Progenitor cell of endocrine pancreas (in vitro differentiated cells): ENCODE measurements at places on chromosomes 4 and X.

- no peak for DNase-seq
Observed at GRCh38 chr4:62814510-62815047, 1594.7 kb downstream of the TECRL start.

DNA sequence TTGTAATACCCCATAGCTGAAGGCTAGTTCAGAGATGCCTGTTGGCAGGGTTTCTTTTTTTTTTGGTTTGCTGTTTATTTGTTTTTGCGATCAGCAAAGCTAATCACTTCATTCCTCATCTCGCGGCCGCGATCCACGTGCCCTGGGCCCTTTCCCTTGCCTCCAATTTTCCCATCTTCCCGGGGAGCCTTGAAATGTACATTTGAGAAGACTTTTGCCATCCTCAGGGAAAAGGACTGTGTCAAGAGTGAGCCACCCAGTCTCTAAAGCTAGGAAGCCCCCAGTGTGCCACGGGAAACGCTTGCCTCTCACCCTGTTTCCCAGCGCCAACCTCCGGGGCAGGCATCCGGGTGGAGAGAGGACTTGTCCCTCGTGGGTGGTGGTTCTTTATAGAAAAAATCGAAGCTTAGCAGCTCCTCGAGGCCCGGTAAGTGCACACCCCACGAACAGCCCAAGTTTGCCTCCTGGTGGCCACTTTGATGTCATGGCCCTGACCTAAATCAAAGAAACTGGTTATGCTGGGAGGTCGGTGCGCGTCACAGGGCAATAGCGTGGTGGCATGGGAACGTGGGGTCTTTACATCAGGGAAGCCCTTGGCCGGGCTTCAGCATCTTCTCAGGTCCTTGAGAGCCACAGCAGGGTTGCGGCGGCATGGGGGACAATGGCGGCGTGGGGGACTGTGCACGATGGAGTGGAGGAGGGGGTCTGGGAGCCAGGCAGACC, 42.0 kb downstream of the MAP7D3 start:
- no peak for DNase-seq

GRCh38 chrX:115018040-115018647, 728 bp upstream of the IL13RA2 start:
- no peak for DNase-seq

DNA sequence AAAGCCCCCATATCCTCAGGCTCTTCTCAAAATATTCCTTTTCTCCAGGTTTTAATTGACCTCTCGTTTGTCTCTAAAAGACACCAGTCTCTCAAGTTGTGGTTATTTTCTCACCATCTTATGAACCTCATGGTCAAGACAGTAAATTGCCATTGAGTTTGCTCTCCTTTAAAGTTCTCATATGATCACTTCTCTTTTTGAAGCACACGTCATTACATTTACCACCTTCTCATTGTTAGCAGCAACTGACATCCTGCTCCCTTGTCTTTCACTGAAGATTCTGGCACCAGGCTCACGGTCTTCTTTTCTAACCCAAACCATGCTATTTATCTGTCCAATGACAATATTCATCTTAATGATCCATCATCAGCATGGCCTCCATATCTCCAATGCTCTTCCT, 324.2 kb downstream of the TMA16 start:
- DNase-seq: no peak

- no peak for DNase-seq
Observed at GRCh38 chr4:13627178-13627605, 333 bp downstream of the BOD1L1 start.

DNA sequence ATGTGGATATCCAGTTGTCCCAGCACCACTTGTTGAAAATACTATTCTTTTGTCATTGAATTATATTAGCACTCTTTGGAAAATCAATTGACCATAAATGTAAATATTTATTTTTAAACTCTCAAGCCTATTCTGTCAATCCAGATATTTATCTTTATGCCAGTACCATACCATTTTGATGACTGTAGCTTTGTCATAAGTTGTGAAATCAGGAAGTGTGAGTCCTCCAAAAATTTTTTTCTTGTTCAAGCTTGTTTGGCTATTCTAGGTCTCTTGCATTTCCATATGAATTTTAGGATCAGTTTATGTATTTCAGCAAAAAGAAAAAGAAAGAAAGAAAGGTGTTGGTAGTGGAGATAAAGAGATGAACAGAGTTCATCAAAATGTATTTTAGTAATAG, 8.2 kb upstream of the SMPX start:
- DNase-seq: no peak

DNA sequence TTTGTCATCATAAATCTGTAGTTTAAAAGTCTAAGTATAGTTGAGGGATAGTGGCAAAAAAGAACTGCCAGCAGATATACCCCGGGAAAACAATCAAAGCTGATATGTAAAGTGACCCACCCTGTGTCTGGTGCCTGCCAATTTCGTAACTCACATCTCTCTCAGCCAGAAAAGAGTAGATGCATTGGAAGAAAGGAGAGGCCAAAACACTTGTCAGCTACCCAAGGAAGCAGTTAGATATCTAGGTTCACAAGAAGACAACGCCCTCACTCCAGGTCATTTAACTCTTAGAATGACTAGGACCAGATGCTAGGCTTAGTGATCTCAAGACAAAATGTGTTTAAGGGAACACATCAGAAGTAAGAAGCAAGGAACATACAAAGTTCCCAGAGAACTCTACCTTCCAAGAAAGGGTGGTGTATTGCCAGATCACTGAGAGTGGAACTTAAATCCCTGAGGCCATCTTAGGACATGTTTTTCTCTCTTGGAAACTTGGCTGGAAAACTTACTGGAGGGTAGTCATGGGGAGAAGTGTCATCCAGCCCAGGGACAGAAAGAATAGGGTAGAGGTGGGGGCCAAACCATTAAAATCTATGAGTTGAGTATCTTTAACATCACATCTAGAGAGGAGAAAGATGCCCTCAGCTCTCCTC, 125.9 kb downstream of the SHISA3 start:
- DNase-seq: no peak
